ENCODE measurements at places on chromosomes 13 and 19.

DNA sequence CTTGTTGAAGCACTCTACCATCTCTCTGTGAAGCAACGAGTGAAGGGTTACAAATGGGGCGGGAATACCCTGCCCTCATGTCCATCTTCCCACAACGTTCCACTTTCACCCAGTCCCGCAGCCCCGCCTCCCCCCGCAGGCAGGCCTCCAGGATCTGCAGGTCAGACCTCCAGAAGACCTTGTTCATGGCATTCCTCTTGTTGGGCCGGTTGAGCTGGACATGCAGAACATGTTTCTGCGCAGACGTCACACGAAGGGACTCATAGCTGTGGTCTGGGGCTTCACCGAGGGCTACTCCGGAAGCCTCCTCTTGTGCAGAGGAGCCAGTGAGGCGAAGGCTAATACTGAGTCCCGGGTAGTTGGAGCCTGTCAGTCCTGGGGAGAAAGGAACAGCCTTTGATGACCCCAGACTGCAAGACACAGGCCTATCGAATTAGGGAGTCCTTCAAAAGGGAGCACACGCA is 420 bp downstream of the ECH1 start:
- no peak for DNase-seq

- DNase-seq, result no peak
Observed at GRCh38 chr13:99774644-99775043, 196.9 kb downstream of the ZIC5 start.

DNA sequence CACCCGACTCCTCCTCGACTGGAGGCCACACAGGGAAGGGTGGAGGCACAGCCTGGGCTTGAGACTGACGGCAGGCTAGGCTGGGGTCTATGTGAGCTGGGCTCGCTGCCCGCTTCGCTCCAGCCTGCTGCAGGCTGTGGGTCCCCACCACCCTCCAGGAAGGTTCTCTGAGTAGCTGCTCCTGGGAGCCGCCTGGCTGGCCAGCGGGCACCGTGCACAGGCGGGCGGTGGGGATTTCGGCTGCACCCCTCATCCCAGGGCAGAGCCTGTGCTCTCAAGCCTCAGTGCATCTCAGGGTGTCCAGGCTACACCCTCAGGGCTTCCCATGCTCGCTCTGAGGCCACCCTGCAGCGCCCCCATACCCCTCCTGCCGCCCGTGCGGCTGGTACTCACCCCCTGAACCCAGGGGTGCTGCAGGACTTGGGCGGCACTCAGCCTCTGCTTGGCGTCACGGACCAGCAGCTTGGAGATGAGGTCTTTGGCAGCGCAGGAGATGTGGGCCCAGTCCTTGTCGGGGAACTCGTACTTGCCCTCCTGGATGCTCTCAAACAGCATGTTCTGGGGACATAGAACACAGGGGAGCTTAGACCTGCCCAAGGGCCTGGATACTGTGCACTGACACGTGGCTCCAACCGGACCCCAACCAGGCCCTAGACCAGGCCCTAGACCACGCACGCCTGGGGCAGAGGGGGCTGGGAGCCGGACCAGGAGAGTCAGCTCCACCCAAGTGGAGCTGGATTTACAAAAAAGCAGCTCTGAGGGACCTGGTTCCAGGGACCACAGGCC is 10.2 kb downstream of the MKNK2 start:
- DNase-seq, result no peak

DNA sequence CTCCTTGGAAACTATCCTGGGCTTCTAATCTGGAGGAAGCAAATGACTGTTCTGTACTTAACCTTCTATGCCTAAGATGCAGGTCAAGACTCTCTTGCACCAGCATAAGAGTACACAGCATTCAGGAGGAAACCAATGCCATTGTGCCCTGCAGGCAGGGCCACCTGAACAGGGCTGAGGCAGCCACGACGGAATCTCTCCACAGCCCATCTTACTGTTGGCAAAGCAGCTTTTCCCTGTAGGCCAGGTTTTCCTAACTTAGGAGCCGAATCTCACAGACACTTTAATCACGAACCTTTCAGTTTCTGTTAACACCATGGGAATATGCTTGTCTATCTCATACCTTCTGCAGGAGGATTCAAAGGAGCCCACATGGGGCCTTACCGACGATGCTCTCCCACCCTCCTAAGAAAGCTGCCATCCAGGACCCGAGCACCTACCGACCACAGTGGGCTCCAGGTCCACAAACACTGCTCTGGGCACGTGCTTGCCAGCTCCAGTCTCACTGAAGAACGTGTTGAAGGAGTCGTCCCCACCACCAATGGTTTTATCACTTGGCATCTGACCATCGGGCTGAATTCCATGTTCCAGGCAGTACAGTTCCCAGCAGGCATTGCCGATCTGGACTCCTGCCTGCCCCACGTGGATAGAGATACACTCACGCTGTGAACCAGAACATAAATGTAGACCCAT is 2.6 kb downstream of the TUBA3C start:
- no peak for DNase-seq

GRCh38 chr13:60629158-60629557 is 232.1 kb downstream of the TDRD3 start:
- DNase-seq, result no peak

DNA sequence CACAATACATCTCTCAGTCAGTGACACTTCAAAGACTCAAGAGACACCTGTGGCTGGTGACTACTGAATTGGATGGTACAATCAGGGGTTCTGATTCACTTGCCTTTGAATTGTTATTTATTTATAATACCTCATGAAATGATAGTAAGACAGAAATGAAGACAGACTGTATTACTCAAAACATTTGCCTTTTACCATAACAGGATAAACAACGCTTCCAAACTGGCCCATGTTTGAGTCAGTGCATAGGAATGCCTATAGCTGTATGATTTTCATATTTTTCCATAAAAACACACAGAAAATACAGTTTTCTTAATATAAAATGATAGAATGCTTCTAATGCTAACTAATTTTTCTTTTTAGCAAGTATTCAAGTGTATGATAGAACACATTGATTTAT is 59.5 kb upstream of the FGF14 start:
- no peak for DNase-seq

DNA sequence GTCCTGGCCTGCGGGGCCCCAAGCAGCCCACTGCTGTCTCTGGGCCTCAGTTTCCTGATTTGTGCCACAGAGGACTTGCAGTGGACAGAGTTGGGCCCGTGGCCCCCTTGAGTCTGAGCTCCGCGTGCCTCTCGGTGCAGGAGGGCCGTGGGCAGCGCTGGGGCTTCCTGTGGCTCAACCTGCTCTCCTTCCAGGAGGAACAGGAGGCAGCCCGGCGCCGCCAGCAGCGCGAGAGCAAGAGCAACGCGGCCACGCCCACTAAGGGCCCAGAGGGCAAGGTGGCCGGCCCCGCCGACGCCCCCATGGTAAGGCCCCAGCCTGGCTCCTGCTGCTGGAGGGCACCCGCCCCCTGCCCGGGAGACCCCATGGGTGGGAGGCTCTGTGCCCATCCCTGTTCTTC is 25.9 kb downstream of the PLEKHJ1 start:
- no peak for DNase-seq

- DNase-seq, result no peak
Observed at GRCh38 chr13:109862627-109863026, 76.2 kb upstream of the IRS2 start.

DNA sequence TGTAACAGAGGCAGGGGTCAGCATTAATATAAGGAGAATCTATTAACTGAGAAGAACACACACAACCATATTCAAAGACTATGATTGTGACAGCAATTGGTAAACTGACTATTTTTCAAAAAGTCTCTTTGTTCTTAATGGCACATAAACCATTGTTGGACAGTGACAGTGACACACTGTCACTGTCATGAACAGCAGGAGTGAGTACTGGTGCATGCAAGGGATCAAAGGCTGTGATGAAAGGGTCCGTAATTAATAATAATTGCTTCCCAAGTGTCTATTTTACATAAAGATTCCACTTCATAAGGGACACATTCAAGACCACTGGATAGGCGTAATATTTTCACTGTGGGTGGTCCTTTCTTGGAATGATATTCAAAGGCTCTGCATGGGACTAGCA is 50.7 kb downstream of the LHFPL6 start:
- DNase-seq, result no peak

- DNase-seq, result no peak
Observed at GRCh38 chr19:37925212-37925611, 18.2 kb downstream of the SIPA1L3 start.

- DNase-seq, result no peak
Observed at GRCh38 chr19:35718345-35719041, 690 bp downstream of the KMT2B start.

DNA sequence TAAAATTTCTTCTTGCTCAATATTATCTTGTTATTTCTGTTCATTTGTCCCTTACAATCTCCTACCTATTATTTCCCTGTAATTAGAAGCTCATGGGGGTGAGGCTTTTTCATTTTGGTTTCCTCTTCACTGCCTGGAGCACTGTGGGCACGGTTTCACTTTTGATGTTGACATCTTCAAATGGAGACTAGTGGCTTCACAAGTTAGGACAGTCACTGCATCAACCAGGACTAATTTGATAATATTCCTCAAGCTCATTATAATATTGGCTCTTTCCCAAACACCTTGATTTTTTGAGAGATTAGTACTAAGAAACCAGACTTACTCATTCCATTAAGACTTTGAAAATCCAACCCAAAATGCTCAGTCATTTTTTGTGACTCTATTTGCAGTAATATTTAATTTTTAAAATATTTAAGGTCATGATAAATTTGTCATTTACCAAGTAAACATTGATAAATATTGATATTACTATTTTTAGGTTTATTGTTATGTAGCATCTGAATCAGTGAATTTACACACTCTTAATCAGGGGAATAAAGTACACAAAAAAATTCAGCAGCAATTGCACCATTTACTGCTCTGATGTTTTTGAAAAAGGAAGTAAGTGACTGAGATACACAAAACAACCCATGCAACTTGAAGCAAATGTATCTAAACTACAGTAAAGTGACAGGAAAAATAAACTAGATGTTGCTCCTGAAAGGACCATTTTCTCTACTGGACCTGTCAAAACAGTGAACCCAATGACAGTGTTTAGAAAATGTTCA is 28.8 kb upstream of the RCBTB2 start:
- no peak for DNase-seq

DNA sequence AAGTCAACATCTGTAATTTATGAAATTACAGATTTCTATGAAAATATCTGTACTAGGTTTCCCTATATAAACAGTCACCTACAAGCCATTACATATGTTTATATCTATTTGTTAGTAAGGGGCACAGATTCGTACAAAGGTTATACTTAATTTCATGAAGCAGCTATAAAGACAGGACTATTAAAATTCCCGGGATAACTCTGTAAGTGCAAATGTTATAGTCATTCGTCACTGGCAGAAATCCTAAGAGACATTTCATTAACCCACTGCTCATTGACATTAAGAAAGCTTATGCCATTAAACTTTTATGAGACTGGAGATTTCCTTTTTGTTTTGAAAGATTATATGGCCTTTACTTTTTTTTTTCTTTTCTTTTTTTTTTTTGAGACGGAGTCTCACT is 122.9 kb downstream of the MYO16 start:
- DNase-seq, result no peak

GRCh38 chr13:66774046-66774445 is 456.1 kb downstream of the PCDH9 start:
- no peak for DNase-seq

DNA sequence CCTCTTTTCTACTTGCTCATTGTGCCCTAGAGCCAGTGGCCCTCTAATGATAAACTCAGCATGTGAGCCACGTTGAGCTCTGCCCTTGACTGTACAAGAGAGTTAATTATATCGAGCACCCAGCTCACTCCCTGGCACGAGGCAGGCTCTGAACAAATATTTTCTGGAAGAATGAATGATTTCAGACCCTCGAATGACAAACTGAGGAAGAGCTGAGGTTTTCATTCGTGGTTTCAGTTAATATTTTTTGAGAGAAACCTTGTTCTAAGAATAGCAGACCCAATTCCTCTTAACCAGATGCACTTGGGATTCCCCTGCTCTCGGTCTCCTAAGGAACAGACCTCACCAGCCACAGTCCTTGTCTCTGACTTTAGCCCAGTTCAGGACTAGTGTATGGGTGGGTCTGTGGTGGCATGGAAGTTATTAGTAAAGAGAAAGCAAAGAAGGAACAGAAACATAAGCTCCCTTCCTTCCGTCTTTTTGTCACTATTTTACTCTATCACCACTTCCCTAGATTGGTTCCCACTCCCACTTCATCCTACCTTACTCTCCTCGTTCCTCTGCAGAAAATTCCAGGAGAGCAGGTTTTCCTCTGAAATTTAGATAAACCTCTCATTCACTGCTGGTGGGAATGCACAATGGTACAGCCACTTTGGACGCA is 22.1 kb upstream of the WDFY2 start:
- no peak for DNase-seq

- no peak for DNase-seq
Observed at GRCh38 chr19:43313711-43314495, 39.6 kb upstream of the CD177 start.

GRCh38 chr19:33681081-33681680 is 59.4 kb downstream of the CHST8 start:
- no peak for DNase-seq

DNA sequence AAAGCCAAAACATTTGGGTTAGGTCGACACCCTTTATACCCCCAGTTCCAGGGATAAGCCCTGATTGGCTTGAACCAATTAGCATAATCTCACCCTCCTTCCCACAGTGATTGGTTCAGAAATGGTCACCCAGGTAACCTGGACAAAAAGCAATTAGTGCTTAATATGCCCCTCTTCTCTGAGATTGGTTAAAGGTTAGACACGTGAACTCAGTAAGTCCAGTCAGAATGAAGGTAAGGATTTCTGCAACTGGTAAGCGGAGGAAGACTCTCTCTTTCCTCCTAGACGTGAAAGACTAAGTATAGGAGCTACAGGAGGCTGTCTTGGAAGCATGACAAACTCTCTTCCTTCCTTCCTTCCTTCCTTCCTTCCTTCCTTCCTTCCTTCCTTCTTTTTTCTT is 1.3 kb upstream of the PNMA8C start:
- DNase-seq, result no peak

- peak; percentile 2 for DNase-seq
Observed at GRCh38 chr13:59906413-59907049, 257.2 kb downstream of the DIAPH3 start.

DNA sequence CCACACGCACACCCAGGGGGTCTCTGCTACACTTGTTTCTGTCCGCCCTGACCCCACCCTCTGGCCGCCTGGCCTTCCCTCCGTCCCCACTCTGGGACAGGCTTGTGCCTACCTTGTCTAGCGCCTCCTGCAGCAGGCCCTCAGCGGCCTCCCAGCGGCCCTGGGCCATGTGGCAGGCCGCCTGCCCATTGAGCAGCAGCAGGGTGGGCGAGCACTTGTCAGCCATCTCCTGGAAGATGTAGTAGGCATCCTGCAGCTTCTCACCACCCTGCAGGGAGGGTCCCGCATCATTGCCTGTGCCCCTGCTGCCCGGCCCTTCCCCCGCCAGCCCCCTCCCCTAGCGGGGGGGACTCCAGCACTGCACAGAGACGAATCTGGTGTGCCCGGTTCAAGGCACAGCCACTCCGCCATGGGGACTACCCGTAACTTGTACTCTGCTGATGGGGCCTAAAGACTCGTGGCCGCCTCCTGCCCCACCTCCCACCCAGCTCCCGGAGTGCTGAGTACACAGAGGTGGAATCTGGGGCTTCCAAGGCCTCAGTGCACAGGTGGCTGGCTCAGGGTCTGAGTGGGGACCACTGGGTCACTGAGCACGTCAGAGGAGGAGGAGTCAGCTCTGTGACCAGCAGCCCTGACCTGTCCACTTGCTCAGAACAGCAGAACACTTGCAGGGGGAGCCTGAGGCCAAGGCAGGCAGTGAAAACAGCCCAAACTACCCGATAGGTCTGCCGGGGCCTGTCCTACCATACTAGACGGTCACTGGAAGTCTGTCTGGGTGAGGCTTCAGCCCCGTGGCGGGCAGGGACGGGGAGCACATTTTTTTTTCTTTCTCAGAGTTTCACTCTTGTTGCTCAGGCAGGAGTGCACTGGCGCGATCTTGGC is 7.4 kb upstream of the CERS1 start:
- no peak for DNase-seq
